Lower leg skin (tissue), 4 donors: ENCODE measurements at places on chromosomes 12 and 14. TPM values are rescaled to one million over a fixed set of nuclear protein-coding genes. Genes with fewer than 3 reads are reported as not detected.

- DNase-seq: no peak
Measured at GRCh38 chr12:70719672-70720420, 82.6 kb upstream of the PTPRB start.

DNA sequence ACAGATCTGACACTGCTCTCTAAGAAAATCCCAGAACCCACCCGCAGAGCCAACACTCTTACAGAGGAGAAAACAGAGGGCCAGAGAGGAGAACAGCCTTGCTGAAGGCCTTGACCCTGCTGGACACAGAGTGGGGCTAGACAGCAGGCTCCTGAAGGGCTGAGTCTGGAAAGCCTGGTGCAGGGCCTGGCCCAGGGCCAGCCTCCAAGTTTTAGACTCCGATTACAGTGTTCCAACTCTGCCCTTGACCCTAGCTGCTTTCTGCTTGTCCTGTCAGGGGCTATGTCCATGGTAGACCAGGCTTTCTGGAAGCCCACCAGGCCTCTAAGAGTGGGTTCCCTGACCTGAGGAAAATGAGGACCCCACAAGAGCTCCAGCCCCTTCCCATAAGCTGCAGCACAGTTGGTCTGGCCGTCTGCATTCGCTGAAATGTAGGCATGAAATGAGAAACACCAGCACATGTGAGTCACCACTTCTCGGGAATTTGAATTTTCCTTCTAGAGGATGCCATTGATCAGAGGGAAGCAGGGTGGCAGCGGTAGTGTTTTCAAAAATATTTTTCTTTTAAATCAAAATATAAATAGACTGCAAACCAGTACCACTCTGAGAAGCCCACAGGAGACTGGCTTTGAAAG, 154.4 kb downstream of the CALM1 start:
- DNase-seq: no peak

GRCh38 chr14:61231810-61232209, 49.3 kb downstream of the TMEM30B start:
- DNase-seq: no peak

GRCh38 chr12:121144416-121144914, 11.8 kb downstream of the P2RX7 start:
- no peak for DNase-seq

GRCh38 chr12:43009846-43010240, 420.3 kb upstream of the PRICKLE1 start:
- no peak for DNase-seq

GRCh38 chr14:99592394-99592793, 11.6 kb downstream of the CCDC85C start:
- DNase-seq: no peak

DNA sequence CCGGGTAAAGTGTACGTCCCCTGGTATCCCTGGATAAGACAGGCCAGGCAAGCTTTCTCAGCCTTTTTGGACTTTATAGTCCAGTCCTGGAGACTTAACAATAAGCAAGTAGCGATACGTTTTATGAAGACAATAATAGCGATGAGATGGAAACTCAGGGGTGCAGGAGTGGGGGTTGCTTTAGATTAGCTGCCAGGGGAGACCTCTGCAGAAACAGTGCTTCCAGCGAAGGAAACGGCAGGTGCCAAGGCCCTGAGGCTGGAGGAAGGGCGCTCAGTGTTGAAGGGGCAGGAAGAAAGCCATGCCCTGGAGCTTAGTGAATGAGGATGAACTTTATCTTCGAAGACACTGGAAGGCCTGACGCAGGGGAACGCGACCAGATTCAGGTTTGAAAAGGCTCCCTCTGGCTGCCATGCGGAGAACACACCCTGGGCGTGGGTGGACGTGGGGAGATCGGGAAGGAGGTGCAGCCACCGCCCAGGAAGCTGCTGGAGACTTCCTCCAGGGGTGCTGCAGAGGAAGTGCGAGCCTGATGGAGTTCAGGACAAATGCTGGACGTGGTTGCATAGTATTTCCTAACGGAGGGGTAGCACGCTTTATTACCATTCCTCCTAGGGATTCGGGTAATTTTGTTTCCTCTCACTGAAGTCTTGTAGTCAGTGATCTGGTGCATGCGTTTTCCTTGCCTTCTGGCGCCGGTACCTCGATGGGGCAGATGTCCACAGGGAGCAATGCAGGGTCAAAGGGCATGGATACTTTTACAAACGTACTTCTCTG, 26.1 kb upstream of the UBC start:
- peak; percentile 93 for DNase-seq

Gene HVCN1
- total RNA-seq: 2.2 TPM

Gene CMTM5
- not detected for total RNA-seq

Gene PMCH
- total RNA-seq: not detected

Gene IL31
- not detected for total RNA-seq

DNA sequence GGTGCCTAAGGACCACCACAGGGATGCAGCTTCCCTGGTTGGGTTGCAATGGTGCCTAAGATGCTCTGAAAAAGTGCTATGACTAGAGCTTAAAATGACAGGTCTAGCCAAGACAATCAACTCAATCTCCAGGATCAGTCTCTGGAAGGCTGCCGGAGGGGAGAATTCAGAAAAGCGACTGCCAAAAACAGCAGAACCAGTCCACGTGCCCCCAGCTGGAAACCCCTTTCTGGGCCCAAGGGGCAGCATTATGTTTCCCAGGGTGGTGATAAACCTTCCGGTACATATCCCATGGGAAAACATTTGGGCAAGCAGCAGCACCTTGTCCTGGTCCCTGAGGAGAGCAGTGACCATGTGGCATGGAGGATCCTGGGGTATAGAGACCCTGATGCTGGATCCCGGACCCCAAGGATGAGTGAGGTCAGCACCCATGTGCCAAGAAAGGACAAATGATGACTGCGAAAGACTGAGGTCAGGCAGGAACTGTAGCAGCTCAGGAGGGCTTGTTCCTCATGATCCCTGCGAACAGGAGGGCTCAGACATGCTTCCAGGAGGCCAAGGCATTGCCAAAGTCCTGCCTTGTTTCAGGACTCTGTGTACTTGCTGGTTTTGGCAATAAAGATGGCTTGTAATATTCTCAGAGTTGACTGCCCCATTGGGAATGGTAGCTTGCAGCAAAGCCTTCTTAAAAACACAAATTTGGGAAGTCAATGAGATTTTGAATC, 49.9 kb upstream of the LTBP2 start:
- peak; percentile 77 for DNase-seq

GRCh38 chr14:34668111-34668510, 38.2 kb upstream of the SNX6 start:
- no peak for DNase-seq

GRCh38 chr14:93318927-93319326, 13.9 kb downstream of the BTBD7 start:
- no peak for DNase-seq

DNA sequence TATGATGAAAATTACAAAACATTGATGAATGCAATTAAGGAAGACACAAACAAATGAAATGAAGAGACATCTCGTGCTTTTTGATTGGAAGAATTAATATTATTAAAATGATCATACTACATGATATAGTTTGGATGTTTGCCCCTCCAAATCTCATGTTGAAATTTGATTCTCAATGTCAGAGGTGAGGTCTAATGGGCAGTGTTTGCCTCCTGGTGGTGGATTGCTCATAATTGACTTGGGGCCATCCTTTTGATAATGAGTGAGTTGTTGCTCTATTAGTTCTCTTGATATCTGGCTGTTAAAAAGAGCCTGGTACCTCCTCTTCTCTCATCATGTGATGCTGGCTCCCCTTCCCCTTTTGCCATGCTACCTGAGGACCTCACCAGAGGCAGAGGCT, 56.7 kb downstream of the CD163L1 start:
- no peak for DNase-seq

Gene LALBA
- not detected for total RNA-seq

Gene EML1
- total RNA-seq: 21.8 TPM

GRCh38 chr12:32070370-32070769, 36.3 kb upstream of the BICD1 start:
- DNase-seq: no peak

Gene PTPN6
- total RNA-seq: 31.8 TPM

Gene HOXC10
- total RNA-seq: 23.0 TPM

DNA sequence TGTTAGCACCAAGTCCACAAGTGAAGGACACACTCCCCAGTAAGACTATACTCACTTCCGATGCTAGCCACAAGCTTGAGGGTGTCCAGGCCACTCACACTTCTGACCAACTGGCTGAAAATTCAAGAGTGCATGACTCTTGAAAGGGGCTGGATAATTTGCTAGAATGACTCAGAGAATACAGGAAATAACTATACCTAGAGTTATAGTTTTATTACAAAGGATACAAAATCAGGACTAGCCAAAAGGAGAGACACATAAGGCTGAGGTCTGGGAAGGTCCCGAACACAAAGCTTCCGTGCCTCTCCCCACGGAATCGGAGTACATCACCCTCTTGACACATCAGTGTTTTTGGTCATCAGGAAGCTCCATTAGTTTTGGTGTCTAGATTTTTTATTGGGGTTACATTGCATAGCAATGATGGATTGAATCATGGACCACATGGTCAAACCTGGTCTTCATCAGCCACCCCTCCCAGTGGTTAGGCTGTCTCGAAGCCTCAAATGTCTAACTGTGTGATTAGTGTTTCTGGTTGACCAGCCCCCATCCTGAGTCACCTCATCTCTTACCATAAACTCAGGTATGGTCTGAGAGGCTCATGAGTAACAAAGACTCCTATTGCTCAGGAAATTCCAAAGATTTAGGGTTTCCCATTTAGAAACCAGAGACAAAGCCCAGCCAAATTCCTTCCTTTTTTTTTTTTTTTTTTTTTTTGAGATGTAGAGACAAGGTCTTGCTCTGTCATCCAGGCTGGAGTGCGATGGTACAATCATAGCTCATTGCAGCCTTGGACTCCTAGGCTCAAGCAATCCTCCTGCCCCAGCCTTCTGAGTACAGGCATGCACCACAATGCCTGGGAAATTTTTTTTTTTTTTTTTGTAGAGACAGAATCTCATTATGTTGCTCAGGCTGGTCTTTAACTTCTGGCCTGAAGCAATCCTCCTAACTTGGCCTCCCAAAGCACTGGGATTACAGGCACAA, 472.0 kb upstream of the TBX3 start:
- DNase-seq: no peak

DNA sequence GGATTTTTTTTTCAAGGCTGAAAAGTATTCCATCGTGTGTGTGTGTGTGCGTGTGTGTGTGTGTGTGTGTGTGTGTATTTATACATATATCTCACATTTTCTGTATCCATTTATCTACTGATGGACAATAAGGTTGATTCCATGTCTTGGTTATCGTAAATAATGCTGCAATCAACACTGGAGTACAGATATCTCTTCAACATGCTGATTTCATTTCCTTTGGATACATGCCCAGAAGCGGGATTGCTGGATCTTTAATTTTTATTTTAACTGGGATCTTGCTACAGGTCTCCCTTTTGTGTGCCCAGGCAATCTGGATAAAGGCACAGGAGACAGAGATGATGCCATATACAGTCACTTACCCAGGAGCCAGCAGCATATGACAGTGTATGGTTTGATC, 338.1 kb downstream of the SOX5 start:
- DNase-seq: no peak

Gene ZNF891
- total RNA-seq: 1.4 TPM

- no peak for DNase-seq
Measured at GRCh38 chr14:77222546-77223225, 41.1 kb downstream of the TMEM63C start.

GRCh38 chr12:61863811-61864210, 396.4 kb upstream of the USP15 start:
- DNase-seq: no peak

- DNase-seq: no peak
Measured at GRCh38 chr14:20093442-20093841, 17.1 kb upstream of the OR4K17 start.

Gene STK38L
- total RNA-seq: 33.4 TPM
